ENCODE measurements at places on chromosomes 7 and 10.
A peak's percentile ranks its signal among the peaks of the same experiment; 100 is the strongest.

DNA sequence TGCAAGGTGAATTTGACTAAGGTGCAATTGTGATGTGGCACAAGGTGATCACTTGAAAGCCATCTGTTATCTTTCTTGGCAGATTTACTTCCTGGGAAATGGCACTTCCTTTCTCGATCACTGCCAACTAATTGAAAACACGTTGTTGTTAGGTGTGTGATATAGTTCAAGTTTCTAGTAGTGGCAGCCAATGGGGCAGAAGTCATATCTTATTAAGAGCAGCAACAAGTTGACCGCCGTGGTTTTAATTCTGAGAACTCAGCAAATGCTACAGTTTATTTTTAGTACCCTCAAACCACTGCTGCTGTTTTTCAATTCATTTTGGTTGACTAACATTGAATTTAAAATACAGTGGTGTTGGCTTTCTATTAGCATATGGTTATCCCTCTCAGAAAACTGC lies 1.6 kb downstream of the CHN2 start:
- DNase-seq, result no peak

- no peak for DNase-seq
These were observed 183.6 kb downstream of the PLXNA4 start for GRCh38 chr7:132392713-132393112.

GRCh38 chr10:78115135-78115853 lies 81.6 kb downstream of the RPS24 start:
- DNase-seq, result no peak

- no peak for DNase-seq
These were observed 24.8 kb upstream of the SFMBT2 start for GRCh38 chr10:7435674-7436073.

DNA sequence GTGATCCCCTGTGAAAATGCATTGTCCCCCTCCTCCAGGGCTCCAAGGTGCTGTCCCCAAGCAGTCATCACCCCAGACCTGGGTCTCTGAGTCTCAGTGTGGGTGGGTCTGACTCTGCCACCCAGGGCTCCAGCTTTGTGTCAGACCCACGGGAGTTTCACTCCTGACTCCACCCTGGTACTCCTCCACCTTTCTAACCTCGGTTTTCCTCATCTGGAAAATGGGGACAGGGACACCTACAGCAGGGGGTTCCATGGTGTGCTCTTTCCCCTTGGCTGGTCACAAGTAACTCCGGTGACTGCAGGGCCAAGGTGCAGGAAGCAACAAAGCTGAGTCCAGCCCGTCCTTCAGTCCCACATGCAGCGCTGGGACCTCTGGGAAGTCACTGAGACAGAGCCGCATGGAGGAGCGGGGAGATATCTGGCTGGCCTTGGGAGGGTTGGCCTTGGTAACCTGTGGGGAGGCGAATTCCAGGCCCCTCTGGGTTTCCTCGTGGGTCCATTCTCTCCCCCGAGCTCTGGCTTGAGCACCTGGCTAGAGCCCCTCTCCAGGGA lies 41.8 kb upstream of the RABGEF1 start:
- DNase-seq, result no peak

DNA sequence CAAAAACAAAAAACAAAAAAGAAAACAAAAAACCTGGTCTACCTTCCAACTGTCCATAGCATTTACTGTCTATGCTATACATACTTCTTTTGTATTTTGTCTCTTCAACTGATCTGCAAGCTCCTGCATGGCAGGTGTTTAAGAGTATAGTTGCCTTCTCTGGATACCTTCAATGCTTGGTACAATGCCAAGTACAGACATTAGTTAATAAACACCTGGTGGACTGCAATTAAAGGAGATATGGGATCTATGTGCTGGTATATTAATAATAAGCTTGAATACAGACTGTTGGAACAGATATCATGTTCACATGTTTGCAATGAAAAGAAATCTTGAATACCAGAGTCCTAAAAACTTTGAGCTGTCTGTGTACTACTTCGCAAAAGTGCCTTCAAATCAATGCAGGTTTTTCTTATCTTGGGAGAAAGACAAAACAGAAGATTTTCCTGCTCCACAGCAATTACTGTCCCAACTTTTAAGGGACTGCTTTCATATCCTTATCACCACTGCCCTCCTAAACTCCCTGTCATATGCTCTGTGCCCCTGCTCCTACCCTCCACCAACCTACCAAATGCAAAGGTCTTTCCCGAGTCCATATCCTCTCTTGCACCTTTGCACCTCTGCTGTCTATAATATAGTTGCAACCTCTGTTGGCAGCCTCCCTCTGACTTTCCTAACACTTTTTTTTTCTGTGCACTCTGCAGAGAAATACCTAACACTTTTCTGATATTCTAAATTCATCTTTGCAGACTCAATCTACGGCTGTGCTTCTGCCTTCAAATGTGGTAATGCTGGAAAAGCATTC lies 85.1 kb downstream of the DNMBP start:
- DNase-seq, result no peak

- no peak for DNase-seq
These were observed 9.4 kb downstream of the WBP1L start for GRCh38 chr10:102752934-102753664.

DNA sequence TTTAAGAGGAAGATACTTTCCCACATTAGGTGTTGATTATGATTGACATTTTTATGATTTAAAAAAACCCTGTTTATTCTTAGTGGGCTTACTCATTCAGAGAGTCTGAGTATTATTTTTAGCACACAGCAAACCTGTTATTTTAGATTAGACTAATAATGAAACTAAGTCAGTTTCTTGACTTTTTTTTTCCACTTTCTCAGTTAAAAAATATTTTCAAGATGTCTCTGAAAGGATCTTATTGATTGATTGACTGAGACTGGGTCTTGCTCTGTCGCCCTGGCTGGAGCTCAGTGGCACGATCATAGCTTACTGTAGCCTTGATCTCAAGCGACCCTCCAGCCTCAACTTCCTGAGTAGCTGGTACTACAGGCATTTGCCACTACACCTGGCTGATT lies 20.4 kb upstream of the INPP5F start:
- DNase-seq, result peak; percentile 48

DNA sequence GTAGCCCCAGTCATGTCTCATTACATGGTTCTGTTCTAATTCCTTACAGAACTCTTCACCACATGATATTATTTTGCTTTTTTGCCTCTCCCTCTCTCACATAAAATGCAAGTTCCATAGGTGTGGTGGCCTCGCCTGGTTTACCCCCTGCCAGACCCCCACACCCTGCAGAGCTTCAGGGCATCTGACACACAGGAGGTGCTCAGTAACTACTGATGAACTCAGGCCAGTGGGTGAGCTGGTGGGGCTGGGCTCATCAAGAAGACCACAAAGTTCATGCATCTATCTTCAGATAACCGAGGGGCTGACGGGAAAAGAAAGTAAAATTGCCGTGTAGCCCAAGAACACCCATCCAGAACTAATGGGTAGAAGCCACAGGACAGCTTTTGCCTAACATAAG lies 253.1 kb downstream of the GRID1 start:
- no peak for DNase-seq

- no peak for DNase-seq
These were observed 45.9 kb upstream of the MSMB start for GRCh38 chr10:46091828-46092523.

DNA sequence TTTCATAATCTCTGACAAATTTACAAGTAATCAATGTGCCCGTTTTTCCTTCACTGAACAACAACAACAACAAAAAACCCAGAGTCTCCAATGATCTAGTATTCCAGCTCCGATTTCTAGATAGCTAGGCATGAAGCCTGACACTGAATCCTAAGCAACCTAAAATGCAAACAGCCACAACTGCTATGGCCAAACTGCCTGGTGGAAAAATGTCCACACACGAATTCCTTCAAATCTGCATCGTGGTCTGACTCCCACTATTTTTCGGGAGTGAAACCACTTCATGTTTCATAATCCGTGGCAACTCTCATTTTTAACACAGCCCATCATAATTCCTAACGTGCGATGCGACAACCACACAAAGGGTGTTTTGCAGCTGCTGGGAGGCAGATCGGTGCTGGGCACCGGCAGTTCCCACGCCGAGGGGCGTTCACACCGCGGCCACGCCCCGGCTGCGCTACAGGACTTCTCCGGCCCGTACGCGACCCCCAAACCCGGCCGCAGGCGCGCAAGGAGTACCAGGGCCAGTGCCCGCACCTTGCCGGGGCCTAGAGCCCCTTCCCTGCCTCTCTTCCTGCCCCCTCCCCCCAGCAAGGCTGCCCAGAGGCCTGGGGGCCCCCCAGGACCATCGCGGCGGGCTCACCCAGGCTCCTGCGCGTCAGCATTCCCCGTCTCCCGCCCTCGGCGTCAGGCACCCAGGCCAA lies 814 bp downstream of the RUFY2 start:
- DNase-seq, result peak; percentile 43

GRCh38 chr10:3889961-3890522 lies 105.0 kb upstream of the KLF6 start:
- no peak for DNase-seq

- DNase-seq, result no peak
These were observed 33.6 kb downstream of the FAM25A start for GRCh38 chr10:87053577-87054181.

GRCh38 chr7:75756206-75756990 lies 15.6 kb downstream of the CCL26 start:
- no peak for DNase-seq

GRCh38 chr10:47160967-47161366 lies 139.0 kb upstream of the GDF10 start:
- no peak for DNase-seq

- no peak for DNase-seq
These were observed 4.9 kb downstream of the BUD23 start for GRCh38 chr7:73688288-73688687.

- no peak for DNase-seq
These were observed 92.0 kb downstream of the DYNC2I1 start for GRCh38 chr7:158948376-158948775.

DNA sequence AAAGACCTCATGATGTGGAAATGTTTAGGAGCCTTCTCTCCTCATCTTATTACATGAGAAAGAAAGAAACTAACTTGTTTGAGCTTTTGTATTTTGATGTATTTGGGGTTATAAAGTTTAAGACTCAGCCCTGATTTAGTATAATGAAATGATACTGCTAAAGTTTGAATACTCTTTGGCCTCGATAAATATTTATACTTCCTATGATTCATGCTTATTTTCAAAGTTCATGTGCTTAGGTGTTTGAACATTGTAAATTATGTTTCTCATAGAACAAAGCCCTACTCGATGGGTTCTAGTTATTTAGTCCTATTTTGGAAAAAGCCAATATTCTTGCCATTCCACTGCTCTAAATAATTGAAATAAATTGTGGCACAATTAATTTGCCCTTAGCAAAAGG lies 303.2 kb downstream of the ZWINT start:
- DNase-seq, result no peak

DNA sequence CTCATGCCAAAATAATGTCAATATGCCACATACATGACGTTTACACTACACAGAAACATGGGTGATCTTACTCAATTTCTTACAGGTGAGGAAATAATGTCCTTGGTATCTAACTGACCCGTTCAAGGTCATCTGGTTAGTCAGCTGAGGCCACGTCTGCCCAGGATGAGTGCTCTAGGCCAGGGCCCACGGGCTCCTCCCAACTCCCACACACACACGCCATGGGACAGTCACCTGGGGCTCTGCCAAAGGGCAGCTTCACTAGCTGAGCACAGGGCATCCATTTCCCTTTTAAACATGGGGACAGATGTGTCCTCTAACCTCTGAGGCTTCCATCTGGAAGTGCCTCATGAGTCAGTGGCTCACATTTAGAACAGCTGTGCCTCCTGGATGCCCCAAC lies 123.9 kb downstream of the TNS3 start:
- no peak for DNase-seq

DNA sequence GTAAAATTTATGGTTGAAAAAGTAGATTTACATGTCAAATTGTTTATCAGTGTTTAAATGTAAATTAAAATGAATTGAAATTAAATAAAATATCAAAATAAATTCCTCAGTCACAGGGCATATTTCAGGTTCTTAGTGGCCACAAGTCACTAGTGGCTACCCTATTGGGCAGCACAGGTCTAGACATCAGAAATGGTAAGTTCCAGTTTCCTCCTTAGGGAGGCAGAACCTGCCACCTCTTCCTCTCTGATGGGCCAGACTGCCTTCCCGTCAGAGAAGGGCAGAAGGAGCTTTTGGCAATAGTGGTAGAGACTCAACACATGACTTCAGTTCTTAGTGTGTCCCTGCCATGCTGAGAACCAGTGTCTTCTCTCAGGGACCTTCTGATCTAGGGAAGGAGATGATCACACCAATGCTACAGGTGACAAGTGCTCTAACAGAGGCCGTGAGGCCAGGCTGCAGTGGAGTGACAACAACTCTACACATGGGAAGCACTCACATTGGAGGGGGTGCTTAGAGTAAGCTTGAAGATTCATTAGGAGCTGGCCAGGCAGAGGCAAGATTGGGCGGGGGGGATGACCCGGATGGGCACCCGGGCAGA lies 14.4 kb upstream of the PCBD1 start:
- DNase-seq, result no peak

DNA sequence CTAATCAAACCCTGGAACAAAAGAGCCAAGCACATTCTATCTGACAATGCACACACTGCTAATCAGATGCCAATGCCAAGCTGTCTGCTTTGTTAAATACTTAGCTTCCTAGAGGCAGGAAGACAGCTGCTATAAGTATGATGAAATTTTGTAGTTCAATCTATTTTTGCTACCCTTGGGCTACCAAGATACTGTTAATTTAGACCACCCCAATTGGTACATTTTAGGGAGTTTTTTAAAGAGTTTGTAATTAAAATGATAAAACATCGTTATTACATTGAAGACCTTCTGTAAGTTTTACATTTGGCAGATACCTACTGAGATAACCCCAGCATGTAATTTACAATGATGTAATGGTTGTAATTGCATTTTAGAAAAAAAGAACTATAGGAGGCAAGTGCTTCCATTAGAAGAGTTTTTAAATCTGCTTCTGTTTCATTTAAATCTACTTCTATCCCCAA lies 268.5 kb downstream of the ADK start:
- DNase-seq, result no peak

GRCh38 chr10:113002449-113002777 lies 52.4 kb downstream of the TCF7L2 start:
- no peak for DNase-seq

GRCh38 chr10:123665491-123666286 lies 466 bp upstream of the GPR26 start:
- no peak for DNase-seq

DNA sequence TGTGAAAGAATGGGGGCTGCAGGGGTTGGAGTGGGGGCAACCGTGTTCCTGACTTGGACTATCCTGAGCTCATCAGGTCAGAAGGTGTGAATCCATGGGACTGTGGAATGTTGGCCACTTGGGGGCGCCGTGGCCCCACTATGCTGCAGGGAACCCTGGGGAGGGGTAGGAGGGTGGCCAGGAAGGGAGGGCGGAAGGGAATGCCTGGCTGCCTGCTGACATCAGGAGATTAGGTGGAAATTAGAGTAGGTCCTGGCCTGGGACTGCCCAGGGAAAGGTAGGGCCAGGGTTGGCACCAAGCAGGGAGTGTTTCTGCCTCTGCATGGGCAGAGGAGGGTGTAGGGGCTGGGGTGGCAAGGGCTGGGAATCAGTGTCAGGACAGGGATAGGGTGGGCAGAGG lies 65.8 kb upstream of the PRSS58 start:
- peak; percentile 72 for DNase-seq

DNA sequence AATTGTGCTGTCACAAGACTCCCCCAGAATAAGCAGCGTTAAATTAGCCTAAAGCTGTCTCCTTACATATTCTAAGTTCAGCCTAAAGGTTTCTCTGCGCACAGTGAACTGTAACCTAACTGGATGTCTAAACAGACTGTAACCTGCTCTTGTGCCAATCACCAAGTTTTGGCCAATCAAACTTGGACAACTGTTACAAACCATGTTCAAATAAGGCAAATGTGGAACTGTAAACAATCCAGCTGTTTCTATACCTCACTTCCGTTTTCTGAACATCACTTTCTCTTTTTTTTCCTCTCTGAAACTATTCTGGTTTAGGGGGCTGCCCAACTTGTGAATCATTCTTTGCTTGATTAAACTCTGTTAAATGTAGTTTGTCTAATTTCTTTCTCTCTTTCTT lies 252.2 kb upstream of the HABP2 start:
- DNase-seq, result no peak
